EL (cell line): ENCODE measurements at places on chromosomes 11 and 22.
A peak's percentile ranks its signal among the peaks of the same experiment; 100 is the strongest.

DNA sequence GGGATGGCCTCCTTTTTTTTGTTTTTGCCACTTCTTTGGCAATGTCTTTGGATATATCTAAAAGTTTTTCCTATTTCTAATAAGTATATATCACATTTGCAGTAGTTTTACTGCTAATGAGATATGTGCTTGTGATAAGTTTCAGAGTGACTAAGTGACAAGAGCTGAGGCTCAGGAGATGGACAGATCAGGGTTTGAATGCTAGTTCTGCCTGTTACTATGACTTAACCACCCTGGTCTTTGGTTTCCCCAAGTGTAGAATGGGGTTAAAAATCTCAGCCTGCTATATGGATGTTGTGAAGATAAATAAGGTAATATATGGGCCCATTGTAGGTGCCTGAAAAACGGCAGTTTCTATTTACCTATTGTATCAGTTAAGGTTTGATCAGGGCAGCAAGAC, 9.1 kb upstream of the MICAL2 start:
- no peak for DNase-seq

DNA sequence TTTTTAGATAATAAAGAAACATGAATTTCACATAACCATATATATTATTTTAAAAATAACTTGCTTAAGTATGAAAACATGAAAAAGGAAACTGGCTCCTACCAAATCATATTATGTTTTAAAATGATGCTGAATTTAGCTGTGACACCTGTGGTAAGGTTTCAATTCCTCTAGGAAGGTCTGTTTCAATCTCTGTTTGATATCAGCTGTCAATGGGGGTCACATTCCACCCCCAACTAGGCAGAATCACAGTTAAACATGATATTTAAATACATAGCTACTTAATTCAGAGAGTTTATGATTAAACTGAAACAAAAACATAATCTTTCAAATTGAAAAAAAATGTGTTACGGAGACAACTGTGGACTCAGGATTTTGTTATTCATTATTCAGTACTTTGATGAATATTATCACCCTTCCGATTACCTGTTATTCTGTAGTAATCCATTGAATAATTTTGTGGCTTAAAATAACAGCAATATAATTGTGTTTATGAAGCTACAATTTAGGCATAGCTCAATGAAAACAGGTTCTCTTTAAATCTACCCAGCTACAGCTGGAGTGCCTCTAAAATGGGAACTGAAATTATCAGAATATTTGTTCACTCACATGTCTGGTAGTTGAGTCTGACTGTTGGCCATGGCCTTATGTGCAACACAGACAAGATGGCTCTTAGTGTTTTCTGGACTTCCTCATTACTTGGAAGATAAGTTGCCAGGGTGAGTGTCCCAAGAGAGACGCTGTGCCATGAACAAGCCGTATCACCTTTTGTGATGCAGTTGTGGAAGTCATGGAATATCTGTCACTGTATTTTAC, 244.6 kb upstream of the ANO3 start:
- no peak for DNase-seq

- peak; percentile 94 for DNase-seq
Measured at GRCh38 chr22:36541831-36542411, 13.0 kb upstream of the EIF3D start.

DNA sequence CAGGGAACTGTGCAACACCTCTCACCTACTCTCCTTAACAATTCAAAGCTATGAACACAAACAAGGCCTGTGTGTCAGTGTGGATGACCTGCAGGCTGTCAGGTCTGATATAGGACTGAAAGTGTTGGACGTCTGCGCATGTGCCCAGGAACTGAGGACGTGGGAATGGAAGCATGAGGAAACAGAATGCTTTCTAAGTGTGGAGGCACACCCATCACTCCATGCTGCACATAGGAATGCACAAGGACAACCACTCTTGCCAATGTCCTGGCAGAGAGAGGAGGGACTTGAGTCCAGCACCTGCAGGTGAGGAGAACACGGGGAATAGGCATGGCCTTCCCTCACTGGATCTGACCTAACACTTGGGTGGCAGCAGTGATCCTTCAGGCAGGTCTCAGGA, 874.3 kb downstream of the OPCML start:
- DNase-seq = no peak

GRCh38 chr22:47322854-47323253, 560.4 kb downstream of the TBC1D22A start:
- no peak for DNase-seq

DNA sequence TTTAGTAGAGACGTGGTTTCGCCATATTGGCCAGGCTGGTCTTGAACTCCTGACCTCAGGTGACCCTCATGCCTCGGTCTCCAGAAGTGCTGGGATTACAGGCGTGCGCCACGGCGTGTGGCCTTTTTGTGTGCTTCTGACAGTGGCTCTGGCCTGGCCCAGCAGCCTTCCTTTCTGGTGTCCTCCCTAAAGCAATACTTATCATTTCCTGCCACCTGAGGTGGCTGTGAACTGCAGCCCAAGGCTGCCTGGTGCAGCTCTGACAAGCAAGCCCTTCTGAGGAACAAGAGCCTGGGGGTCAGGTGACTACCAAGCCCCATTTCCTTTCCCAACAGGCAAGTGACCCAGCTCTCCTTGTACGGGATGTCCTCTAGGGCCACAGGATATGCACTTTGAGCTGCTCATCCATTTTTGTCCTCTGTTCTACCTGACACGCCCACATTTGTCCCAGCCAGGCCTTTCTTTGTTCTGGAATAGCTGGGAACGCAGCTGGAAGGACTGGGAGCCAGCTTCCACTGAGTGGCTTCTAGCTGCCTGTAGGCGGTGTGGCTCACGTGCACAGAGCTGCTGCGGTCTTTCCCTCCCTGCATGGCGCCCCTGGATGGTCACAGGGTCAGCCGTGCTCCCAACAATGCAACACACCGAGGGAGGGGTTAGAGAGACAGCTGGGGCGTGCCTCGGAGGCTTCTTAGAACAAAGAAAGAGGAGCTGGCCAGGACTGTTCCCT, 12.3 kb upstream of the BID start:
- no peak for DNase-seq

DNA sequence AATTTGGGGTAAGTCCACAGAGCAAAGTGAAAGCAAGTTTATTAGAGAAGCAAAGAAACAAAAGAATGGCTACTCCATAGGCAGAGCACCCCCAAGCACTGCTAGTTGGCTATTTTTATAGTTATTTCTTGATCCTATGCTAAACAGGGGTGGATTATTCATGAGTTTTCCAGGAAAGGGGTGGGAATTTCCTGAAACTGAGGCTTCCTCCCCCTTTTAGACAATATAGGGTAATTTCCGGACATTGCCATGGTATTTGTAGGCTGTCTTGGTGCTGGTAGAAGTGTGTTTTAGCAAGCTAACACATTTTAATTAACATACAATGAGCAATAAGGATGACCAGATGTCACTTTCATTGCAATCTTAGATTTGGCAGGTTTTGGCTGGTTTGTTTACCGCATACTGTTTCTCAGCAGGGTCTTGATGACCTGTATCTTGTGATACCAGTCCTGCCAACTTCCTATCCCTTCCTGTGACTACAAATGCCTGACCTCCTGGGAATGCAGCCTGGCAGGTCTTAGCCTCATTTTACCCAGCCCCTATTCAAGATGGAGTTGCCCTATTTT, 937 bp upstream of the C1QTNF6 start:
- DNase-seq = no peak

DNA sequence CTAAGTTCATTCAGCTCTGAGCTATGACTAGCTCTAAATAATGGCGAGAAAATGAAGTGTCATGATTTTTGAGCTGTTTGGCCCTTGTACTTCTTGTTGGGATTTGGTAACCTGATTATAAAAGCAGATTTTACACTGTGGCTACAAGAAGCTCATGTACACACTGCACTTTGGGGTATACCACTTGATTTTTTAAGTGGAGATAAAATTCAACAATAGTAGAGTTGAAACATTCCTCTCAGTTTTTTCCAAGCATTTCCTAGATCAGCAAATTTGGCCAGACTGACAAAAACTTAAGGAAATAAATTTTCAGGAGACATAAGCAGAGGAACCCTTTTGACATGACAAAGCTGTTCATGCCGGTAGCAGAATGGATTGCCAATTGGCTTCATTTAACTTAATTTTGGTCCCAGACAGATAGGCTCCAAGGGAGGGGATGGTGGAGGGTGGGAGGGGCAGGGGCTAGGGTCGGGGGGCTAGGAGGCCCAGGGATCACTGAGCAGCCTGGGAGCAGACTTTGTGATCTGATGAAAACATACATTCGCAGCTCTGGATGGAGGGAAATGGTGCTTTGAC, 575.9 kb downstream of the METTL15 start:
- no peak for DNase-seq

GRCh38 chr22:17925431-17925841, 98.9 kb downstream of the MICAL3 start:
- no peak for DNase-seq

DNA sequence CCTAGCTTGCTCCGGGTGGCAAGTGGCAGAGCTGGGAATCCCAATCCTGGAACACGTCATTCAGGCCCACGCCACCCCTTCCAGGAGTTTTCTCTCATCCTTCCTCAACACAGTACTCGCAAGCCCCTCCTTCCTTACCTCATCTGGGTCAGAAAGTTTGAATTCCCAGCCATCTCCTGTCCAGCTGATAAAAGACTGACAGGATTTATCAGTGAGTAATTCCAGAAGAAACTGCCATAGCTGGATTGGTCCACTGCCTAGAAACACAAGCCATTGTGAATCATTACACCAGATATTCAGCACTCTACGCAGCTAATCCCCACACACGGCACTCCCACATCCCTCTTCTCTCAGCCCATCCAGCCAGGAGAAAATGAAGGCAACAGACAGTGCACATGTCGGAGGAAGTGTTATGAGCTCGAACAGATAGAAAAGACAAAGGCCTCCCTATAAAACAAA, 124.0 kb downstream of the ETS1 start:
- DNase-seq = peak; percentile 76

DNA sequence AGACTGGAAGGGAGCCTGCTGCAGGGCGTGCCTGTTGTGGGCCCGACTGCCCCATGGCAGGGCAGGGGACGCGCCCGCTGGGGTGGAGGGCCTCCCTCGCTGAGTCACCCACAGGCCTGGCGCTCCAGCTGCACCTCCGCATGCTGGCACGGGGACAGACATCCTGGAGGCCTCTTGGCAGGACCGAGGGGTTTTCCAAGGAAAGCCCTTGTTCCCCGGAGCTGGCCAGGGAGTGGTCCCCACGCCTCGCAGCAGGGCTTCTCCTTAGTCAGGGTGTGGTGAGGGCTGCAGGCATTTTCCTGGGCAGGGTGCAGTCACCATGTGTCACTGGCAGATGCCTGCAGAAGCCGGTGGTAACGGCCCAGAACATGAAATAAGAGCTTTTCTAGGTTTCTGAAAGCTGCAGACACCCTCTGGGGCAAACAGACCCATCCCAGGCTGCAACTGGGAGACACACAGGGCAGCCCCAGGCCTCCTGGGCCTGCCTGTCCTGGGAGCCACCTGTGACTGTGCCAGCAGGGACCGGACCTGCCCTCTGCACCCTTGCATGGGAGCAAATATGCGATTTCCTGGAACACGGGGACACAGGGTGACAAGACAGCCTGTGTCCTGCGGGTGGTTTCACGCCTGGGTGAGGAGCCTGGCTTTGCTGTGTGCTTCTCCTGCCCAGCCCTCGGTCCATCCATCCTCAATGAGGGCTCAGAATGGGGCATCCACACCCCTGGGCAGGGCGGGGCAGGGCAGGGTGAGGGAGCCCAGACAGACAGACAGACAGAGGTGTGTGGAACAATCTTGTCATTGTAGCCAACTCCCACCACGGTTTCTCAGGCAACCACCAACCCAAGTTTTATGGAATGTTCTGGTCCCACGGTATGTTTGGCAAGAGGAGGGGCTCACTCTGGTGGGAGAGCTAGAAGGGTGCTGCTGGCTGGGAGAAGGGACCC, 43.2 kb upstream of the FADD start:
- DNase-seq = peak; percentile 60

DNA sequence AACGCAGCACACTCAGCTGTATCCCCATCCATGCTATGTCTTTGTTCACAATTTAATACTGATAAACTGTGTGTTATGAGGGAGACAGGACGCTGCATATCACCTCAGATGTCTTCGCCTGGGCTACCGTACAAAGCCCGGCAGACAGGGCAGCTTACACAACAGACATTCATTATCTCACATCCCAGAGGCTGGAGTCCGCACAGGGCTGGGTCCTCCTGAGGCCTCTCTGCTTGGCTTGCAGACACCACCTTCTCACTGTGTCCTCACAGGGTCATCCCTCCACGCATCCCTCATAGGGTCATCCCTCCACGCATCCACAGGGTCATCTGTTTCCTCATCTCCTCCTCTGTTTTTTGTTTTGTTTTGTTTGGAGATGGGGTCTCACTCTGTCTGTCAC, 61.2 kb downstream of the SHANK2 start:
- no peak for DNase-seq

DNA sequence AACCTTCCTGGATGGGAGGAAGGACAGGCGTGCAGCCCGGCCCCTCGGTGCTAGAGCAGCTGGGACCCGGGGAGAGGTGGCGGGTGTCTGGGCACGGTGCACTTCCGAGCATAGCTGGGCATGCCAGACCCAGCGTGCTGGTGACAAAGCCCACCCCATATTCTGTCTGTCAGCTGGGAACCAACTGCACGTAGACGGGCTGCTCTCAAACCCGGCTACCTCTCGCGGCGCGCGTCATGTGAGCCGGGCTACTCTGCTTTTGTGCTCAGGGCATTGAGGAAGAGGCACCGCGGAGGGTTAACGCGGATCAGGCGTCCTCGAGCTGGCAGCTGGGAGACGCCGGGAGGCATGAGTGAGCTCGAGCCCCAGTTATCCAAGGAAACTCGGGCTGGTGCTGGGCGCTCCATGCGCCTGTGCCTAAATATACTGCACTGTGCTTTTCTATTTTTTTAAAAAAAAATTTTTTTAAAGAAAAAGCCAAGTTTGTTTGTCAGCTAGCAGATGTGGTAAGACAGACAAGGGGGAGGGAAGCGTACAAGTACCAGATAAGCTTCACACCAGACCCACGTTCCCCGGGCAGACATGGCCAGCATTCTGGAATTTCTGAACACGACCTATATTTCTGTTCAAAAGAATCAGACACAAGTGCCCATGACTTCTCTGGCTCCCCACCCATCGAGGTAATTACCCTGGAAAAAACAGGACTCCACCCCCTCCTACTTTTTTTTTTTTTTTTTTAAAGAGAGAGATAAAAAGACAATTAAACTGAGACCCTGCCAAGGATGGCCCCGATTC, 425.6 kb downstream of the SHANK2 start:
- no peak for DNase-seq
